Urinary bladder (tissue), 4 donors: ENCODE measurements at places on chromosomes 2 and 18. TPM values are rescaled to one million over a fixed set of nuclear protein-coding genes. Genes with fewer than 3 reads are reported as not detected.

DNA sequence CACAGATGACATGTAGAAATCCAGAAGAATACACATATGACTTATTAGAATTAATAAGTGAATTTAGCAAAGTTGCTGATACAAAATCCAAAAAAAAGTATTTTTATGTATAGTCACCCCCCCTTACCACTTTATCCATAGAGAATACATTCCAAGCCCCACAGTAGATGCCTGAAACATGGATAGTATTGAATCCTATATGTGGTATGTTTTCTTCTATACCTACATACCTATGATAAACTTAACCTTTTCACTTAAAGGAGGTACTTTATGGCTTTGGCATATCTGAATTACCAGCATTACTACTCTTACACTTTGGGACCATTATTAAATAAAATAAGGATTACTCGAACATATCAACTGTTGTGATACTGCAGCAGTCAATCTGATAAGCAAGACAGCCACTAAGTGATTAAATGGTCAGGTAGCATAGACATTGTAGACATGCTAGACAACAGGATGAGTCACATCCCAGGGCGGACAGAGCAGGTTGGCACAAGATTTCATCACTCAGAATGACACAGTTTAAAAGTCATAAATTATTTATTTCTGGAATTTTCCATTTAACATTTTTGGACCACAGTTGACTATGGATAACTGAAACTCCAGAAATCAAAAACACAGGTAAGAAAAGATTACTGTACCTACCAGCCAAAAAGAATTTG, 208.2 kb upstream of the CHAC2 start:
- DNase-seq: no peak

- no peak for DNase-seq
Observed at GRCh38 chr2:74428675-74429074, 7.1 kb downstream of the WDR54 start.

DNA sequence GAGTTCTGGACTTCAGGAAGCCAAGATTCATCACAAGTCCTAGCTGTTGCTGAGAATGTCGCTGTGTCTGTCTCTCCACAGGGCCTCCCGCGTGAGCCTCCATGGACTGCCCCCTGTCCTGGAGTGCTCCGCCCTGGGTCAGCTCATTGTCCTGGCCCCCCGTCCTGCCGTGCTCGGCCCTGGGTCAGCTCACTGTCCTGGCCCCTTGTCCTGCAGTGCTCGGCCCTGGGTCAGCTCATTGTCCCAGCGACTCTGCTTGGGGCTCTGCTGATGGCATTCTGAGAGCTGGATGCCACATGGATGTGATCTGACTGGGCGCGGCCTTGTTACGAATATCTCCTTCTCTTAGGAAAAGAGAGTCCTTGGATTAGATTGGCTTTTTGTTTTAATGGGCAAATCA, 78.5 kb downstream of the EIPR1 start:
- no peak for DNase-seq

- DNase-seq: no peak
Observed at GRCh38 chr2:54076586-54076985, 38.8 kb upstream of the ACYP2 start.

DNA sequence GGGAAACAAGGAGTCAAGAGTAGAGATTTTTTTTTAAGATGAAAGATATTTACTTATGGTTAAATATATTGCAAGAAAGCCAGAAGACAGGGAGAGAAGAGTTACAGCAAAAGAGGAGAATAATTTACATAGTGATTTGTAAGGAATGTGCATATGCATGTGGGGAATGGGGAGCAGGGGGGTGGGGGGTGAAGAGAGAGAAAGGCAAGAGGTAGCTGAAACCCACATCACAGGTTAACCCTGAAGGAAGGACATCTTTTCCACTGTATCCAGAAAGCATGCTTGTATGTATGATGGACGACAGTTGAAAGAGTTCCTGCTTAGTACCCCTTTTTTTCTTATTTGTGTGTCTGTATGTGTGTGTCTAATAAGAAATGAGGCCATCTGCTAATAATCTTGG, 371.9 kb downstream of the RAD51AP2 start:
- no peak for DNase-seq

DNA sequence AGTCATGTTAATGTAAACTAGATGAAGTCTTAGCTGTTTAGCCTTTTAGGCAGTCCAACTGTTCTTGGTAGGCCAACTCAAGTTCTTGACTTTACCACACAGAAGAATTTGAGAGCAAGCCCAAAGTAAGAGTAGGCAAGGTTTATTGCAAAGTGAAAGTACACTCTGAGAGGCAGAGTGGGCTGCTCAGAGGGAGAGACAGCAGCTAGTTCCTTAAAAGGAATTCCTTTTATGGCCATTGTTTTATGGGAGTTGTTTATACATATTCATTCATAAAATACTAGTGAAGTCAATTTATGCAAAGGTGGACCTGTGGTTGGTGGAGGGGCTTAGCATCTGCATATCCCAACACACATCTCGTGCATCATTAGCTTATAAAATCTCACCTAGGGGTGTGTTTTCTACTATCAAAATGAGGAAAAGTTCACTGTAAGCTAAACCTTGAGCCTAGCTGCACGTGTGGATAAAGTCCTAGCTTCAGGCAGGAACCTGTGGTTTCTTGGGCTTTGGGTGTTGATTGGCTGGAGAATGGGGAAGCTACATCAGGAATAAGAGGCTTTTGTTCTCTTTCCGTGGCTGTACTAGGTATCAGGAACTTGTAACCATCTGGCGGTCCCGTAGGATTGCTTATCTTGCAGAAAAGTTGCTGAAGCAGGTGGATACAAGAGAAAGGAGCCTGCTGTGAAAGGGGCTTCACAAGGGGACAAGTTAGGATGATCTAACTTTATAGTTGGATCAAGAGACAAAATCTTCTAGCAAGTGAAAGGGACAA, 110.4 kb upstream of the GULP1 start:
- no peak for DNase-seq

DNA sequence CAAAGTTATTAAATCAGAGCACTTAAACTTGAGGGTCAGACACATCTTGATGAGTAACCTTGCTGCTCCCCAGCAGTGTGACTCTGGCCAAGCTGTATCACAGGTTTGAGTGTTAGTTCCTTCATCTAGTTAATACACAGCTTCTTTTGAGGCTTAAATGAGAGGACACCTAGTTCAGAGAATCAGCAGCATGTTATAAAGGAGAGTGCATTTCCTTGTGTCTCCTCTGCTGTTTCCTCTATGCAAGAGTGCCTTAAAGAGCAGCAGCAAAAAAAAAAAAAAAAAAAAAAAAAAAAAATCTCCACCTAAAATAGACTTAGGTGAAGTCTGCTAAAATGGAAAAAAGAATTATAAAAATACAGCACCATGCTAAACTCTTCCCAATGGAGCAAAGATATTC, 261.9 kb downstream of the TCF4 start:
- no peak for DNase-seq

CFC1 gene
- not detected for total RNA-seq

ACADL gene
- total RNA-seq: 4.9 TPM
